ENCODE measurements at places on chromosomes 12 and 14.
A peak's percentile ranks its signal among the peaks of the same experiment; 100 is the strongest.

- DNase-seq: peak; percentile 67
Observed at GRCh38 chr12:31959701-31960391, 631 bp downstream of the RESF1 start.

- peak; percentile 4 for DNase-seq
Observed at GRCh38 chr12:63068857-63069442, 82.1 kb downstream of the AVPR1A start.

- DNase-seq: no peak
Observed at GRCh38 chr14:69094481-69094880, 58.4 kb downstream of the DCAF5 start.

DNA sequence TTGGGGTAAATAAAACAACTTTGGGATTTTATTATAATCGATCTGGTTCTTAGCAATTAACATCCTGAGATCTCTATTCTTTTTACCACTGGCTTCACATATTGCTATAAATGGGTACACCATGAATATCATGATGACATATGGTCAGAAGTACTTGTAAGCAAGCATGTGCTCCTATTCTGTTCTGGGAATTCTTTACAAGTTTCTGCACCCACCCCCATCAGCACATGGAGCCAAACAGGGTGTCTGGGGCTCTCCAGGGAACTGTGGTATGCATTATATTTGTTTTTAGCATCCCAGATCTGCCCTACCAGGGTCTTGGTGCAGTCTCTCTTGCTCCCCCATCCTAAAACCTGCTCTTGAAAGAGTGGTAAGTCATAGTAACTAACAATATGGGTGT lies 31.3 kb downstream of the DMAC2L start:
- no peak for DNase-seq

- no peak for DNase-seq
Observed at GRCh38 chr12:19220852-19221466, 91.4 kb downstream of the PLEKHA5 start.

- no peak for DNase-seq
Observed at GRCh38 chr12:1350055-1350933, 244.1 kb downstream of the FBXL14 start.

DNA sequence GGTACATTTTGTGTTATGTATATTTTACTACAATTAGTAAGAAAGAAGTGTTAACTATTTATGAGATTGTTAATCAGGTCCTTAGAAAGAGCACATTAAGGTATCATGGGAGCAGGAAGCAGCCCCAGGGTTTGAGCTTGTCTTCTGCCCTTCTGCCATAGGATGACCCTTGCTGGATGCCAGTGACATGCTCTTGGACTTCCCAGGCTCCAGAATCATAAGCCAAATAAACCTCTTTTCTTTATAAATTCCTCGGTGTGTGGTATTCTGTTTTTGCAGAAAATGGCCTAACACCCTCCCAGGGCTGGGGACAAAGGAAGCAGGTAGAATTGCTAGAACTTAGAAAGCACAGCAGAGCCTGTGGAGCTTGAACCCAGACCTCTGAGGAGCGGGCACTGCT lies 164.7 kb downstream of the VRK1 start:
- DNase-seq: no peak

GRCh38 chr12:66503746-66504145 lies 175.1 kb downstream of the GRIP1 start:
- no peak for DNase-seq

- no peak for DNase-seq
Observed at GRCh38 chr12:124492879-124493808, 74.3 kb downstream of the NCOR2 start.

GRCh38 chr12:10705655-10706054 lies 17.5 kb downstream of the YBX3 start:
- no peak for DNase-seq

DNA sequence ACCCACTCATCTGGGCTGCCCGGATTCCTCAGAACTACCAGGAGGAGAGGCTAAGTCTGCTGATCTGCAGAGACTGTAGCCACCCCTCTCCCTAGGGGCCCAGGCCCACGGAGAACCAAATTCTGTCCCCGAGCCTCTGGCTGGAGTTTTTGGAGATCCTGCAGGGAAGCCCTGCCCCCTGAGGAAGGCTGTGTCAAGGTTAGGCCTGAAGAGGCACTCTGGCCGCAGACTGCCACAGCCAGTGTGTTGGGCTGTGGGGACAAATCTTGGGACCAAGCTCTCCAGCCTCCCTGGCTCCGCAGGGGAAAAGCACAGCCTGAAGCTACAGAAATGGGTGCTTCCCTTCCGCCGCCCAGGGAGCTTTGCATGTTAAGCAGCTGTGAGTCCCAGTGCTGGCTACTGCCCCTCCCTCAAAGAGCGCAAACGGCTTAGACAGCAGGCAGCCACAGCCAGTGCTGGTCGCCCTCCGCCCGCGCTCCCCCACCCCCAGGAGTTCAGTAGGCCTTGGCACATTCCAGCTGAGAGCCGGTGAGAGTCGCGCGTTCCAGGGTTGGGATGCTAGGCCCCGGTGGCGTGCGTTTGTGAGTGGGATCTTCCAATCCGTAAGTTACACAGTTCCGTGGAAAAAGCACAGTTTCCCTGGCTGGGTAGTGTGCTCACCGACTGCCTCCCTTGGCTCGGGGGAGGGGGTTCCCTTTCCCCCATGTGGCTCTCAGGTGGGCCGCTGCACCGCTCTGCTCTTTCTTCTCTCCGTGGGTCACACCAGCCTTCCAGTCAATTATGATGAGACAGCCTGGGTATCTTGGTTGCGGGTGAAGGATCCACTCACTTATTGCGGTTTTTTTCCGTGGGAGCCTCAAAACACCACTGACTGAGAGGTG lies 13.2 kb downstream of the CLEC4E start:
- DNase-seq: no peak

GRCh38 chr14:61609191-61609843 lies 86.0 kb upstream of the HIF1A start:
- no peak for DNase-seq

GRCh38 chr12:6613776-6614512 lies 6.8 kb upstream of the CHD4 start:
- DNase-seq: peak; percentile 95

DNA sequence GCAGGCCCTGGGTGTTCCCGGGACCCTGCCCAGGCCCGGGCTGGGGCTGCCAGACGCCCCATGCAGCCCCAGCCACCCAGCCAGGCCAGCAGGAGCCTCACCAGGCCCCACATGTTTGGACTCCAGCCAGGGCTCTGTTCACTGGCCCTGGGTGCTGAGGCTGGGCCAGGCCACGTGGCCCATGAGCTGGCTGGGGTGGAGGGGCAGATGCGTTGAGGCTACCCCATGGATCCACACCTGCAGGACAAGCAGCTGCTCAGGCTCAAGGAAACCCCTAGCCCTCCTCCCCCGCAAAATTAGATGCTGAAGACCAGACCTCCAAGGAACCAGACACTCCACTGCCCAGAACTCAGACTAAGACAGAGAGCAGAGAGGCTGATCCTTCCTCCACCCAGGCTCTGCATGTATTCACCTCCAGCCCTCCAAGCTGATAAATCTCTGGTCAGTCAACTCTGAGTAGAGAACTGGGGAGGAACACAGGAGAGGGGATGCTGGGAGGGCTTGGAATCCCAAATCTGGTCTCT lies 1.6 kb downstream of the CDH24 start:
- no peak for DNase-seq

- DNase-seq: no peak
Observed at GRCh38 chr12:5901416-5901815, 43.6 kb downstream of the ANO2 start.

GRCh38 chr12:56591126-56591525 lies 39.0 kb downstream of the BAZ2A start:
- DNase-seq: no peak

DNA sequence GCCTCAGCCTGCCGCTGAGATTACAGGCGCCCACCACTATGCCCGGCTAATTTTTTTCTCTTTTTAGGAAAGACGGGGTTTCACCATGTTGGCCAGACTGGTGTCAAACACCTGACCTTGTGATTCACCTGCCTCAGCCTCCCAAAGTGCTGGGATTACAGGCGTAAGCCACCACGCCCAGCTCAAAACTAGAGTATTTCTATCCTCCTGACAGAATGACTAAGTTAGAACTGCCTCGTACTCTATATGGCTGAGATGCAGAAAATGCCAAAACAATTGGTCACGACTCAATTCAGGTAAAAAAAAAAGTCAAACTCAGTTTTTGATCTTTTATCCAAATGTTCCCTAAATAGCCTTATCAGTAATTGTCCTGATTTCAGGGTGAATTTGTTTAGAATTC lies 11.1 kb downstream of the AKAP5 start:
- DNase-seq: no peak

DNA sequence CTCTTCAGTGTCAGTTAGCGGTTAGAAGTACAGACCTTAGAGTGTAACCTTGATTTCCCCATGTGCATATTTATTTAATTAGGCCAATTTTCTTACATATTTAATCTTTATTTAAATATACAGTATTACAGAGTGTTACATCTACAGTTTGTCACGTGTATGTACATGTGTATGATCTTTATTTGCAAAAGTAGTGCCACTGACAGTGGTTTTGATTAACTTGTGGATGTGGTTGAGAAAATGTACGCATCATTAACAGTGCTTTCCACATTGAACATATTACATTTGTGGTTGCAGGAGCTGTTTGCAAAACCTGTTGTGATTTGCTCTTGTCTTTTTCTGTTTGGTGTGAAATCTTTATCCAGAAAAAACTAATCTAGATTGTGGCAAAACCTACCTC lies 535.5 kb downstream of the FLRT2 start:
- no peak for DNase-seq

- no peak for DNase-seq
Observed at GRCh38 chr14:96126339-96126782, 78.3 kb upstream of the BDKRB2 start.

GRCh38 chr14:61573748-61574513 lies 121.4 kb upstream of the HIF1A start:
- DNase-seq: no peak

DNA sequence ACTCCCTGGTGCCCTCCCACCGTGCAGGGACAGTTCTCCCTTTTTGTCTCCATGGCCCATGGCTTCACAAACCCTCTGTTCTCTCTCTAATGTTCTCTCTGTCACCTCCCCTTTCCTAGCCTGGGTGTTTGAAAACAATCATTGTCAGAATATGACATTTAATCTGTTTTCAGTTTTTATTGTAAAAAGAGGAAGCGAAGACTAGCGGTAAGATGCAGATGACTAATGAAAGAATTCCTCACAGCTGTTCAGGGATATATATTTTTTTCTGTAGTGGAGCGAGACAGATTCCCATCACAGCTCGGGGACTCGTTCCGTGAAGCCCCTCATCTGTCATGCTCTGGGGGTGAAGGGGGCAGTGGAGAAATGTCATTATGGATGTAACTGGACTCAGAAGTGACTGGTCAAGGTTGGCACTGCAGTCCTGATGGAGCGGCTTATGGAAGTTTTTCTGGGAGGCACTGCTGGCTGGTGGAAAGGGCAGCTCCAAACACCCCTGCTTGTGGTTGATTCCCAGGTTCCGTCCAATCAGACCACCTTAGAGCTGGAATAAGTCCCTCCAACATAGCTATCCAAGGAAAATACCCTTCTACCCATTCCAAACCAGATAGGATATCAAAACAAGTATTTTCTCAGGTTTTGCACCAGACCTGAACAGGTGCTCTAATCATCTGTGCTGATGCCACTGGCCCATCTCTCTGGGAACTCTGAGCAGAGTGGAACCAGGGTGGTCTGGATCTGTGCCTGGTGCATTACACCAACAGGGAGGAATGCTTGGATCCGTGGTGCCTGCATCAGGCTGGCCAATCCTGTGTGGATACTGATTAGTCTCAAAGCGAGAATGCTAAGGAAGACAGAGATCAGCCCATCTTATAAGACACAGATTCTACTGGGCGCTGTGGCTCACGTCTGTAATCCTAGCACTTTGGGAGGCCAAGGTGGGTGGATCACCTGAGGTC lies 84.7 kb downstream of the GPATCH2L start:
- no peak for DNase-seq

DNA sequence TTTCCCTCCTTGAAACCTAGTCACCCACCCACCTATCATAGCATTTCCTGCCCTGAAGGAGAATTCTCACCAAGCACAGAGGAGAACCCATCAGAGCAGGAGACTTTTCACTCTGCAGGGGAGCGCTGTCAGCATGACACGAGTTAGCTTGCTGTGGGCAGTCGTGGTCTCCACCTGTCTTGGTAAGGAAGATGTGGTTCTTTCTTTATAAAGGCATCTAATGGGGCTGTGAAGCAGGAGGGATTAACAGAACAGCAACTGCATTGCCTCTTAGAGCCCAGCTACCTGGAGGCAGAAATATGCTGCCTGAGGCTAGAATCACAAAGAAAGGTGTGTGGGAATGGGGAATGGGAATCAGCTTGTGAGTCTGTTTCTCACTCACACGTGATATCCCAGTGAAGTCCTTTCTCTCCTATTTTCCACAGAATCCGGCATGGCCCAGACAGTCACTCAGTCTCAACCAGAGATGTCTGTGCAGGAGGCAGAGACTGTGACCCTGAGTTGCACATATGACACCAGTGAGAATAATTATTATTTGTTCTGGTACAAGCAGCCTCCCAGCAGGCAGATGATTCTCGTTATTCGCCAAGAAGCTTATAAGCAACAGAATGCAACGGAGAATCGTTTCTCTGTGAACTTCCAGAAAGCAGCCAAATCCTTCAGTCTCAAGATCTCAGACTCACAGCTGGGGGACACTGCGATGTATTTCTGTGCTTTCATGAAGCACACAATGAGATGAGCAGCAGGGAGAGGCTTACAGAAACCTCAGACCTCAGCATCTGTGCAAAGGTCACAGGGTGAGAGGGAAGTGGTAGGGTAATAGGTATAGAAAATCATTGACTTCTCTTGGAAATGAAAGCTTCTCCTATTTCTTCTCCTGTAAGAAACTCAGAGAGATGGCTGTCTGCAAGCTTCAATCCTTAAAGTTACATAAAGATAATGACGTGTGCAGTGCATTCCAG lies 316.9 kb downstream of the DAD1 start:
- DNase-seq: no peak

GRCh38 chr14:87869619-87870583 lies 123.1 kb downstream of the GALC start:
- DNase-seq: no peak

DNA sequence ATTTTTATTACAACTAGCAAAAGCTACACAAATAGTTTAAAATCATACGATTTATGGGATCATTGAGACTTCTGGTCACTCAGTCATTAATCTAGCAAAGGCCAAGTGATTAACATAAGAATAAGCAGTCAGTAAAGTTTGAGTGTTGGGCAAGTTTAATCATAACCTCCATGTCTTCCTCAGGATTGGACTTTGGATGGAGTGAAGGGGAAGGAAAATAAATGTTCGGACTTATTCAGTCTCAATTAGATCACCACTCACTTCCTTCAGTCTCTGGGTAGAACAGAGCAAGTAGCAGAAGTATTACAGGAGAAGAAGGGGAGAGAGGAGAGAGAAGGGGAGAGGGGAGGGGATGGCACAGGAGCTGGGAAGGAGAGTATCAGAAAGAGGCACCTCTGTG lies 31.4 kb downstream of the CPM start:
- DNase-seq: no peak
